Gastroesophageal sphincter (tissue), 4 donors: ENCODE measurements at places on chromosomes 11 and 22.
A peak's percentile ranks its signal among the peaks of the same experiment; 100 is the strongest.

DNA sequence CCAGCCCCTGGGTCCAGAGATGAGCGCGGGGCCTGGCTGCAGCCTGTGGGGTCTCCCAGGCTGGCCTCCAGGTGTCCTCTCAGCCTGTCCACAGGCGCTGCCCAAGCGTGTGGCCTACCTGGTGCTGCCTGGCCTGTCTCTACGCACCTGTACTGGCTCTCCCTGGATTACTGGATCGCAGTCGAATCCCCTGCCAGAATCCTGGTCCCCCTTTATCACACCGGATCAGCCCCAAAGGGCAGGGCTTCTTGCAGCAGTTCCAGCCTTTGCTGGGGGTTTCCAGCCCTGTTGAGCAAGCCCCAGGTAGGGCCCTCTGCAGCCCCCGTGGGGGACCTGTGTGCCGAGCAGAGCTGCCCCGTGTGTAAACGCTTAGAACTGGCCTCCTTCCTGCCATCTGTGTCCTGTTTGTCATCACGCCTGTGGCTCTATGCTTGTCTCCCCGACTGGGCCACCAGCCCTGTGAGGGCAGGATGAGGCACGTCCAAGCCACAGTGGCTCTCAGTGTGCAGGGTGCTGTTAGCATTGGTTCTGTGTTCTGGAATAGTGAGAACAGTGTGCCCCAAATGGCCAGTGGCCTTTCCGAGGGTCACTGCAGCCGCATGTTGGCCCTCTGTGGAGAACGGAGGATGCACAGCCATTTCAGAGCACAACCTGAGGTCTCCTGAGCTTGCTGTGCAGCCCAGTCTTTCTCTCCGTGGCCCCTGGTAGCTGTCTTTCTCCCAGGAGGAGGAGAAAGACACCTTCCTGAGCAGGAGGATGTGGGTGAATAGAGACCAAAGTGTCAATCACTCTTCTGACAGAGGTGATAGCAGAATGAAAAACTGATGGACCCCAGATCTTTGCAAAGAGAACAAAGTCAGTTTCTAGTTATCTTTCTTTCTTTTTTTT lies 13.9 kb upstream of the TXNRD2 start:
- ATAC-seq = no peak

DNA sequence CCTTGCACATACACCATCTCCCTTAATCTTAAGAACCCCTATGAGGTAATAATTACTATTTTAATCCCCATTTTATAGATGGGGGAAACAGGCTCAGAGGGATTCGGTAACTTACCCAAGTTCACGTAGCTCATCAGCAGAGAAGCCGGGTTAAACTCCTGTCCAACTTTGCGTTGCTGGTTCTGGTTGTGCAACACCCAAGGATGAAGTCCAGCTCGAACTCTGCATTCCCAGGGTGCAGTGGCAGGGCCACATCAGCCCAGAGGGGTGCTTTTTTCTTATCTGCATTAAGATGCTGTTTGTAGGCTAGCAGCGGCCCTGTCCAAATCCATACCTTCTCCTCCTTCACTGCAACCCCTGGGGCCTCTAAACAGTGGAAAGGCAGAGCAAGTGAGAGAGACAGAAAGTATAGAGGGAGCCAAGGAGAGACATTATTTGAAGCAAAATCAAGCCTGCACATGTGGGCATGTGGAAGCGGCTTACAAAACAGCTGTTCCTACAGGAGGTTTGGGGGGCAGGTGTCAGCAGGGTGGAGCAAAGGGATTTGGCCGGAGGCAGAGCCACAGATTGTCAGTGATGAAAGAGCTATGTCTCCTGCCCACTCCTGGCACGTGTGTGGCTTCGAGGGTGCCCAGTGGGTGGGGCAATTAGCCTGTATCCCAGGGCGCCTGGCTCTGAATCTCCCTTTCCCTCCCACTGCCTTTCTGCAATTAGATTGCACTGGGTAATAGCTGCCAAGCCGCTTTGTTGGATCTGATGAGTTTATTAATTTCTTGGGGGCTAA lies 129.5 kb upstream of the TBCEL start:
- ATAC-seq = no peak

- ATAC-seq = peak; percentile 67
These were observed 8.2 kb upstream of the PARVG start for GRCh38 chr22:44172370-44173108.

DNA sequence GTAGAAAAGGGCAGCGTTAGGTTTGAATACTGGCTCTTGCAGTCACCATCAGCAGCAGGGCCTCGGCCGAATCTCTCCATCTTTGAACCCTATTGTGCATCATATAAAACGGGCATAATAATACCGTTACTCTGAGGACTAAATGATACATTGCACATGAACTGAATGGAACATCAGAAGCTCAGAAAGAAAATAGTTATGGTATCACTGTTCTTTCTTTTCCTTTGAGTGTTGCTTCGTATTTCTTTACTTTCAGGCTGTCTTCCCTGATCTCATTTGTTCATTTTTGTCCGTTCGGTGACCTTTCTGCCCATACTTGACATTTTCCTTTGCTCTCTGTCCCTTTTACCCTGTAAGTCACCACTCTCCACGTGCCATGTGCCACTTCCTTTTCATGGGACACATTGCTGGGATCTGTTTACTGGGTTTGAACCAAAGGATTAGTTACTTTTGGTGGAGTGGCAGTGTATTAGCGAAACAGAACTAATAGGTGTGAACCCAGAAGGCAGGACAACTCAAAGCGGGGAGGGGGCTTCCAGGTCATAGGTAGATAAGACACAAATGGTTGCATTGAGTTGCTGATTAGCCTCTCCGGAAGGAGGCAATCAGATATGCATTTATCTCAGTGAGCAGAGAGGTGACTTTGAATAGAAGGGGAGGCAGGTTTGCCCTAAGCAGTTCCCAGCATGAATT lies 717 bp upstream of the ZNF202 start:
- ATAC-seq = no peak

GRCh38 chr11:72439455-72439854 lies 5.1 kb upstream of the CLPB start:
- no peak for ATAC-seq

DNA sequence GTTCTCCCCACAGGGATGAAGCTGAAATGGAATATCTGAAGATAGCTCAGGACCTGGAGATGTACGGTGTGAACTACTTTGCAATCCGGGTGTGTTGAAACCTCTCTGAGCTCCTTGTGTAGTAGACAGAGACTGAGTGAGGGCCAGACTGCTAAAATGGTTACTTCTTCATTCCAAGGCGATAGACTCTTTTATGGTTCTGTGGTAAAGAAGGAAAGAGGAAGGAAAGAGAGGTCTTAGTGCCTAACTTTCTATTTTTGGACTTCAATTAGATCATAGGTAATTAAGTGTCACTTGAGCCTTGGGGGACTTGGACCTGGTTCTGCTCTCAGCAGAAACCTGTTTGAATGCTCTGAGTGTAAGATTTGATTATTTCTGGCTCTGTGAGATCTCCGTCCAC lies 54.7 kb downstream of the NF2 start:
- no peak for ATAC-seq

GRCh38 chr22:41561788-41562187 lies 978 bp downstream of the CSDC2 start:
- no peak for ATAC-seq

DNA sequence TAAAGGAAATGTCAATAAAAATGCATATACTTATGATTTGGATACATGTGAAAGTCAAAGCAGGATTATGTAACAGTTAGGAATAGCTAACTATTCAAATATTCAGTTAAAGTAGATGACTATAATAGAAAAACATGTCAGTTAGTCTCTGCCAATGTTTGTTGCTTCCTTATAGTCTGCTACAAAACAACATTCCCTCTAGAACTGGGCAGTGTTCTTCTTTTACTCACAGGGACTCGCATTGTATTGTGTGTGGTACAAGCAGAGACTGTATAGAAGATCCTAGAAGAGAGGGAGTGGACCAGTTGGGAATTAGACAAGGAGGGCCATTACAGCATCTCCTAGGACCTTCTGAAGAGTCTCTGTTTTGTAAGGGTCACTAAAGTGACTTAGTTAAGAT lies 10.6 kb downstream of the ACAT1 start:
- no peak for ATAC-seq

DNA sequence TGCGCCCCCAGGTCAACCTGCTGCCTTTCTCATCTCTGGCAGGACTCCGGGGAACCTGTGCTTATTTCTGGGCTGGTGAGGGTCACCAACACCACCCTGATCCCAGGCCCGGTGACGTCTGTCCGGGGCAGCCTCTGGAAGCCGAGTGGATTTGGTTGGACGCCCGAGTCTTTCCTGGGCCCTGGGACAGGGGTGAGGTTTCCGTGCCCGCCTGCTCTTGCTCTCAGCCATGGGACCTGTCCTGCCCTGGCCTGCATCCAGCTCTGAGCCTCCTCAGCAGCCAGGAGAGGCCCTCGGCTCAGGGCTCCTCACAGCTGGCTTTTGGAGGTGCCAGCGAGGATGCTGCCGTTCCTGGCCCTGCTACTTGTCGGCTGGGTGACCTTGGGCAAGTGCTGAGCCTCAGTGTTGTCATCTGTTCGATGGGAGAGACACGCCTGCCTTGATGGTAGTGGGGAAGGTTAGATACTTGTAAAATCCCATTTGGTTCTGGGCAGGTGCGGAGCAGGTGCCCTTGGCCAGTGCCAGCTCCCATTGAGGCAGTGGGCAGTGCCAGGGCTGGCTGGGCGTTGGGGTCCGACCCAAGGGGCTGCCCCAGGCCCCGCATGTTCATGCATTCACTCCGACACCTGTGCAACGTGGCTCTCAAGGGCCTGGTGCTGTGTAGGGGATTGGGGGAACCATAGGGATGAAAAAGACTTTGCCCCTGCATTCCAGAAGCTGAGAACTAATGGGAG lies 58.9 kb upstream of the THY1 start:
- ATAC-seq = peak; percentile 5

- ATAC-seq = no peak
These were observed 82.4 kb upstream of the RTL6 start for GRCh38 chr22:44580176-44581095.

GRCh38 chr11:35139722-35140282 lies 831 bp downstream of the CD44 start:
- ATAC-seq = peak; percentile 56

- no peak for ATAC-seq
These were observed 29.7 kb downstream of the MUC5B start for GRCh38 chr11:1252371-1253102.

DNA sequence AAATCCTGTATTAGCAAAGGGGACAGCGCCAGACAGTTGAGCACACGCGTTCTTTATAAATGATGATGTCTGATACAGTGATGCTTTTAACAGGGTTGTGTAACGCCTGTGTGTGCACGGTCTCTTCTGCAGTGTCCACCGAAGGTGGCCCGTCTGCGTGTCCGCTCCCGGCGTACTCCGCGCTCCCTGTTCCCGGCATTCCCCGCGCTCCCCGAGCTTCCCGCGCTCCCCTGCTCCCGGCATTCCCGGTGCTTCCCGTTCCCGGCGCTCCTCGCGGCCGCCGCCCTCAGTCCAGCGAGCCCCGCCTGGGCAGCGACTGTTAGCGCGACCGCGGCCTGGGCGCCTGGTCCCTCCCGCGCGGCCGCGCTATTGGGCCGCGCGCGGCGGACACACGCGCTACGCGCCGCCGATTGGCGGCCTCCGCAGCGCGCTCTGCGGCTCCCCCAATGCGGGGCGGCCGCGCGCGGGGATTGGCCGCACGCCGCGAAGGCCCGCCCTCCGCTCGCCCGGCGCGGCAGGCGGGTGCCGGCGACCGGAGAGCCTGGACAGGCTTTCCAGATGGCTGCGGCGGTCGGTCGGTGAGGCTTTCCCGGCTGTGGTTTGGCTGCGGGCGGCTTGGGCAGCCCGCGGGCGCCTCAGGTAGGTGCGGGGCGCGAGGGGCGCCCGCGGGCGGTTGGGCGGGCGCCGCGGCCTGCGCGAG lies at the start of gene DGCR8:
Gene DGCR8 (plus strand): TSS at position 497 of the 700 bp plus-strand sequence. CDS start 5,723 bp downstream, outside the sequence.
- ATAC-seq = peak; percentile 97

- ATAC-seq = no peak
These were observed at the start of gene SCN2B for GRCh38 chr11:118175993-118176777. Gene SCN2B (minus strand): TSS chr11:118176639. CDS start chr11:118176431, 208 bp downstream.

DNA sequence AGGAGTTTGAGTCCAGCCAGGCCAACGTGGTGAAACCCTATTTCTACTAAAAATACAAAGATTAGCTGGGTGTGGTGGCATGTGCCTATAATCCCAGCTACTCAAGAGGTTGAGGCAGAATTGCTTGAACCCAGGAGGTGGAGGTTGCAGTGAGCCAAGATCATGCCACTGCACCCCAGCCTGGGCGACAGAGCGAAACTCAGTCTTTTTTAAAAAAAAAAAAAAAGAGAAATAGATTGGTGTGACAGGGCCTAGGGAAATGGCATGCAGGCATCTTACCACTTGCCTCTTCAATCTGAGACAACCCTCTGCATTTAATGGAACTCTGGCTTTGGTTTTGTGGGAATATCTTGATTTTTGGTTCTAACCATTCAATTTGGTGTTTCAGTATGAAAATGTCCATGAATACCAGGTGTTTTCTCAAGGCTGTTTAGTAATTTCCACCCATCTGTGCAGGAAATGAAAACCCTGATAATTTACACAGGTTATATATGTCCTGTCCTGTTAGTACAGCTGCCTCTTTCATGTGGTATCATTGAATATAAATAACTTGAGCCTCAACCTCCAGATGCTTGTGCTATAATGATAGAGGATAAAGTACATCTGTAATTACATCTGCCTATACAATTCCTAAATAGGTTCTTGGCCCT lies 8.4 kb downstream of the XBP1 start:
- ATAC-seq = no peak

- ATAC-seq = no peak
These were observed 13.6 kb downstream of the EFCAB6 start for GRCh38 chr22:43798492-43798891.

- no peak for ATAC-seq
These were observed 65.1 kb downstream of the GRK3 start for GRCh38 chr22:25629613-25630012.

GRCh38 chr11:75770102-75770501 lies 1.5 kb downstream of the DGAT2 start:
- ATAC-seq = no peak

- ATAC-seq = no peak
These were observed 100.0 kb downstream of the CCDC34 start for GRCh38 chr11:27263046-27263445.

GRCh38 chr11:34454308-34455032 lies 15.7 kb downstream of the CAT start:
- no peak for ATAC-seq

GRCh38 chr11:32701616-32702015 lies 92.8 kb downstream of the CCDC73 start:
- ATAC-seq = no peak

DNA sequence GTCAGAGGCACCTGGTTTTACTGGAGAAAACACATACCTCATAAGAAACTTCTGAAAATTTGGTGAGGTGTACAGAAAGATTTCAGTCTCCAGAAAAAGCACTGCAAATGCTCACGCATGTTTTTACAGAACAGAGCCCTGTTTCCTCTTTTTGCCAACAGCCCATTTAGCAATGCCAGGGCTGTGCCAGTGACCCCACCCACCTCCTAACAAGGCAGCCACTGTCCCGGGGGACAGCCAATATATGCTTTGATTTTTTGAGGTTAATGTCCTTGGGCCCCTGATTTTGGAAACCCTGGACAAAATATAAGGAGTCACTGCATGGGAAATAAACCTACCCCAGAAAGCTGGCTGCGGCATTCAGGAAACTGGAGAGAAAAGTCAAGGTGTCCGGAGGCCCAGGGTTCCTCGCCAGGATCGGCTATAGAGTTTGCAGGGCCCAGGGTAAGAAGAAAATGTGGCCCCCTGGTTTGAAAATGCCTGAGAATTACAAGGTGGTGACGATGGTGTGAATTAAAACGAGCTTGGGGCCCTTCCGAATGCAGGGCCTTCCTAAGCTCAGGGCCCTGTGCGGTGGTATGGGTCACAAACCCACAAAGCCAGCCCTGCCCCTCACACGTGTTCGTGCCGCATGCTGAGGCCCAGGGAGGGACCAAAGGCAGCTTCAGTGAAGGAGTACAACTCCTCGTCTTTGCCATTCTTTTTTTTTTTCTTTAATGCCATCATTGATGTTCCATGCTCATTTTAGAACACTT lies 71.1 kb upstream of the WNT7B start:
- peak; percentile 26 for ATAC-seq
